ENCODE measurements at places on chromosomes 6 and 20. TPM values are rescaled to one million over a fixed set of nuclear protein-coding genes. Genes with fewer than 3 reads are reported as not detected.

The IP6K3 gene
- not detected for total RNA-seq

The LAMA4 gene
- 444 TPM for total RNA-seq

The PKIG gene
- 205 TPM for total RNA-seq

The SNAP25 gene
- total RNA-seq: not detected

The SLC12A5 gene
- total RNA-seq: under 0.01 TPM

The CASS4 gene
- under 0.01 TPM for total RNA-seq

The ADGRB3 gene
- under 0.01 TPM for total RNA-seq

The ERVFRD-1 gene
- not detected for total RNA-seq

The TBC1D32 gene
- 8.1 TPM for total RNA-seq

The PTK6 gene
- not detected for total RNA-seq

The DSP gene
- total RNA-seq: 0.22 TPM

The TAB2 gene
- total RNA-seq: 49.7 TPM

The SLC26A8 gene
- total RNA-seq: under 0.01 TPM

The SASH1 gene
- 183 TPM for total RNA-seq

The GPR63 gene
- total RNA-seq: under 0.01 TPM

The PMEPA1 gene
- total RNA-seq: 11.3 TPM

The TNFRSF6B gene
- total RNA-seq: 13.2 TPM

The DOP1A gene
- total RNA-seq: 48.3 TPM

The TGM2 gene
- 440 TPM for total RNA-seq

The TCP11 gene
- total RNA-seq: 0.07 TPM

The TSBP1 gene
- total RNA-seq: not detected

The MAD2L1BP gene
- 30.9 TPM for total RNA-seq

The PGC gene
- total RNA-seq: not detected

The TMEM217 gene
- total RNA-seq: 9.1 TPM

The NR2E1 gene
- not detected for total RNA-seq

The TRERF1 gene
- 1.2 TPM for total RNA-seq

The ARG1 gene
- total RNA-seq: not detected

The LGSN gene
- under 0.01 TPM for total RNA-seq

The OGFR gene
- total RNA-seq: 43.6 TPM

The PTCRA gene
- not detected for total RNA-seq

The SALL4 gene
- total RNA-seq: 0.14 TPM

The TBX18 gene
- 41.4 TPM for total RNA-seq

Data from thoracic aorta endothelial cell (primary cell).